ENCODE measurements at places on chromosomes 16 and 17. TPM values are rescaled to one million over a fixed set of nuclear protein-coding genes. Genes with fewer than 3 reads are reported as not detected.

DNA sequence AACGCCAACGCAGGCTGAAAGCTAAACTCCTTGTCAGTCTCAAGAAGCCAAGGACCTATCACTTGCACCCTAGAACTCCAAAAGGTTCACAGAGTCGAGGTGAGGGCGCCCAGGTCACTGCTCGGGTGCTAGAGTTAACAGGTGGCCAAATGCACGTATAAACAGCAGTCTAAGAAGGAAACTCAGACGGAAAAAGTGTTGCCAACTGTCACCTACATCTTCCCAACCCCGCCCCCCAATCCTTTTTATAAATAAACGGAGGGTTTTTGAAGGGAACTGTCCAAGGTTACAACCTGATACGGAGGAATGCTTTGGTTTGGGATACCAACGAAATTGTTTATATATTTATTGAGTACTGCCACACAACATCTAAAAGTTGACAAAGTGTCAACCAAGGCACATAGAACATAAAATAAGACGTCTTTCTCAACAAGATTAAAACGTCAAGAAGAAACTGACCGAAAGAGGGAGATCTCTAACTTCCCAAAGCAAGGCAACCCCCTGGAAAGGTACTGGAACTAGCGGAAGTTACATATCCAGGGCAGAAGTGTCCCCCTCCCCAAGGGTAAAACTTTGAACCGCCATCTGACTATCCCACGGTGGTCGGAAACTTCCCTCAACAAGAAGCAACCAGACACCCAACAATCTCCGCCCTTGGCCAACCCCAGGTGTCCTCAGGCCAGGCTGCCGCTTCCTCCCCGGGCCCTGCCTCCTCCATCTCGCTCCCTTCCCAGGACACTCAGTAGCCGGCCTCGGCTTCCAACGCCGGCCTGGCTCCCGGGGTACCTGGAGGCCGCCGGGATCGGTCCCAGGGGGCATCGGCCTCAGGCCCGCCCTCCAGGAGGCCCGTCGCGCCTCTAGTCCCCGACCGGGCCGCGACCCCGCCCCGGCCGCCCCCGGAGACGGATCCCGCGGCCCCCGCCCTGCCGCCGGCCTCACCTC, 982 bp downstream of the SPAG9 start:
- peaks cover 44% of the 10 kb centered on the region for H3K4me1 ChIP-seq
- peak overlapping the region; percentile 93 for H3K4me3 ChIP-seq
- peak; percentile 44 for DNase-seq
- peak overlapping the region; percentile 96 for H3K27ac ChIP-seq
- peaks cover 10% of the 10 kb centered on the region for H3K36me3 ChIP-seq

GRCh38 chr16:54628796-54629625, 301.7 kb upstream of the IRX5 start:
- no peaks in the 10 kb centered on the region for H3K27me3 ChIP-seq
- no peaks in the 10 kb centered on the region for H3K36me3 ChIP-seq
- H3K27ac ChIP-seq, result no peak overlapping the region

DNA sequence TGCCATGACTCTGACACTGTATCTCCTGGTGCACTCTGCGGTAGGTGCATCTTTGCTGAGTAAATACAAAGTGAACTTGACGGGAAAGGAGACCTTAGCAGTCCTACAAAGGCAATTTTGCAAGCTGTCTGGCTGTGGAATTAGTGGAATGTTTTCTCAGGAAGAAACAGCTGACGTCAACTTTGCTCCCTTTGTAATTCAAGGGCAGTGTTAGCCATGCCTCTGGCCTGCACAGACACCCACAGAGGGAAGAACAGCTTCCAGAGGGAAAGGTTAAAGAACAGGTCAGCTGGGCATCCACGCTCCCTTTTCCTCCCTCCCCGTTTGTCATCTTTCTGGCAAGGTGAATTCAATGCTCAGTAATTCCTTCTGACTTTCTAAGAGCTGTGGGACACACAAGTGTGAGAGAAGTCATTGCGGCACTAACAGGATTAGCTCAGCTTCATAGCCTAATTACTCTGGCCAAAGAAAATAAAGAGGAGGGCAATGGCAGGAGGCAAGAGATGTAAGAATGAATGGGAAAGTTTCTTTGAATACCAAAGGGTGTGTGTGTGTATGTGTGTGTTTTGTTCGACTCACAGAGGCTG, 476.9 kb upstream of the GOT2 start:
- no peak for DNase-seq
- no peaks in the 10 kb centered on the region for H3K36me3 ChIP-seq
- H3K4me1 ChIP-seq, result no peaks in the 10 kb centered on the region
- no peak overlapping the region for H3K4me3 ChIP-seq
- no peaks in the 10 kb centered on the region for H3K27me3 ChIP-seq
- no peak overlapping the region for H3K27ac ChIP-seq

DNA sequence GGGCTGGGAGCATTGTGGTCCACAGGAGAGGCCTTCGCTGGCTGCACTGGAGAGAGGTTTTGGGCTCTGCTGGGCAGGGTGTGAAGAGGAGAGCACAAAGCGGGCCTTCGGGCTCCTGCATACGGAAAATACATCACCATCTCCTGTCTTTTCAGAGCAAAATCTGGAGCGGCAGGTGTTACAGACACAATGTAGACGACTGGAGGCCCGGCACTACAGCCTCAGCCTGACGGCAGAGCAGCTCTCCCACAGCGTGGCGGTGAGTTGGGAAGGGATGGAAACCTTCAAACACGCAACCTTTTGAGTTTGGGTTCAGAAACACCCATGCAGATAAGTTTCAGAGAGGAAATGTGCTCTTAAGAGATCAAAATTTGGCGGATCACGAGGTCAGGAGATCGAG, 17.9 kb downstream of the GINS2 start:
- no peak for DNase-seq
- no peaks in the 10 kb centered on the region for H3K27me3 ChIP-seq
- peaks cover 84% of the 10 kb centered on the region for H3K36me3 ChIP-seq
- H3K4me1 ChIP-seq, result peaks cover 10% of the 10 kb centered on the region
- H3K4me3 ChIP-seq, result no peak overlapping the region
- H3K27ac ChIP-seq, result no peak overlapping the region

- H3K4me1 ChIP-seq, result no peaks in the 10 kb centered on the region
- no peaks in the 10 kb centered on the region for H3K36me3 ChIP-seq
- no peaks in the 10 kb centered on the region for H3K27me3 ChIP-seq
- H3K4me3 ChIP-seq, result no peak overlapping the region
- no peak for DNase-seq
These were observed 97.5 kb downstream of the OR1D5 start for GRCh38 chr17:2965621-2966595.

WSCD1 gene
- total RNA-seq, result 0.62 TPM

DNA sequence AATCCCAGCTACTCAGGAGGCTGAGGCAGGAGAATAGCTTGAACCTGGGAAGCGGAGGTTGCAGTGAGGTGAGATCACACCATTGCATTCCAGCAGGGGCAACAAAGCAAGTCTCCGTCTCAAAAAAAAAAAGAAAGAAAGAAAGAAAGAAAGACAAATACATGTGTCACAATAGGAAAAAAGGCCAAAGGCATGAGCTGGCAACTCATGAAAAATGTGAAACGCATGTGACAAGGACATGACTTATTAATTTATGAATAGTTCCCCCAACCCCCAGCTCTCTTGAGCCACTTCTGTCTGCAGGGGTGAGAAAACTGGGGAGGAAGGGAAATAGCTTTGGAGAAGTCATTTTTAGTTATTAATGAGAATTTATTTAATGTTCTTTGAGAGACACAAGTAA, 120.6 kb downstream of the AIPL1 start:
- no peaks in the 10 kb centered on the region for H3K36me3 ChIP-seq
- no peaks in the 10 kb centered on the region for H3K27me3 ChIP-seq
- no peak for DNase-seq
- no peaks in the 10 kb centered on the region for H3K4me1 ChIP-seq
- H3K27ac ChIP-seq, result no peak overlapping the region
- H3K4me3 ChIP-seq, result no peak overlapping the region

- no peaks in the 10 kb centered on the region for H3K36me3 ChIP-seq
- peaks cover 12% of the 10 kb centered on the region for H3K4me1 ChIP-seq
- peaks cover 64% of the 10 kb centered on the region for H3K27me3 ChIP-seq
- no peak overlapping the region for H3K27ac ChIP-seq
- H3K4me3 ChIP-seq, result no peak overlapping the region
- DNase-seq, result no peak
These were observed 29.1 kb downstream of the OSBPL7 start for GRCh38 chr17:47792457-47792856.

IL32 gene
- 798 TPM for total RNA-seq

- DNase-seq, result no peak
- no peaks in the 10 kb centered on the region for H3K36me3 ChIP-seq
- H3K27ac ChIP-seq, result no peak overlapping the region
- peaks cover 20% of the 10 kb centered on the region for H3K27me3 ChIP-seq
These were observed 110.2 kb downstream of the C16orf78 start for GRCh38 chr16:49483651-49484450.

DNA sequence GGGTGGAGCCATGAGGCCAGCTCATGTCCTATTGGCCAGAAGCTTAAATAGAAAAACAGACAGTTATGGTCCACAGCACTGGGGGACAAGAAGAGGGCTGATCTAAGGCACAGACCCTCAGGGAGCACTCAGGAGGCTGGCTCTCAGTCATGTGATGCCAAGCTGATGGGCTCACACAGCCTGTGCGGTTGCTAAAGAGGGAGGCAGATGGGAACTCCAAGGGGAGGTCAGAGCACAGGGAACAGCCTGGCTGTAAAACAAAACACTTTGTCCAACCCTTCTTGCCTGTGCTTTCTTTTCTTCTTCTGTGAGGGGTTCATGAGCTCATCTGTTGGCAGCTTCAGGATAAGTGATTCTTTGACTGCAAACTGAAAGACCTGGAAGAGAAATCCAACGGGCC, 27.2 kb downstream of the CNTNAP1 start:
- H3K4me3 ChIP-seq, result no peak overlapping the region
- no peak overlapping the region for H3K27ac ChIP-seq
- no peaks in the 10 kb centered on the region for H3K27me3 ChIP-seq

DNA sequence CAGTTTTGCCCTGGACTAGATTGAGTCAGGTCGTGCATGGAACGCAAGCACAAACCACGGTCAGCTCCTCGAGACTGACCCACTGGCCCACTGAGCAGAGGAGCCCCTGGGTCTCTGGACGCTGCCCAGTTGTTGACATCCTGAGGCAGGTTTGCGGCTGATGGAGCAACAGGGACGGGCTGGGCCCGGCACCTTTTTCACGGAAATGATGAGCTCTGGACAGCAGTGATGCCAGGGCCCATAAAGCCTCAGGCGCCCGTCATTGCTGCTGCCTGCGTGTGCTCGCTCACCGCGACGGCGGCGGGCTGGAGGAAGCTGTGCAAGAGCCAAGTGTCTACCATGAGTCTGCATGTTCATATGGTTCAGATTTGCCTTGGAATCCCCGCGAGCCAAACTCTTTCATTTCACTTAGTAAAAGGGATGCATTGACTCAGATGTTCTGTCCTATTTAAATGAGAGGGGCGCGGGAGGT, 30.8 kb upstream of the CRISPLD2 start:
- H3K36me3 ChIP-seq, result peaks cover 3% of the 10 kb centered on the region
- no peaks in the 10 kb centered on the region for H3K4me1 ChIP-seq
- no peak overlapping the region for H3K27ac ChIP-seq
- no peaks in the 10 kb centered on the region for H3K27me3 ChIP-seq
- H3K4me3 ChIP-seq, result no peak overlapping the region

HSD17B2 gene
- total RNA-seq, result not detected

VAT1L gene
- not detected for total RNA-seq

- peaks cover 45% of the 10 kb centered on the region for H3K36me3 ChIP-seq
- no peak overlapping the region for H3K27ac ChIP-seq
- no peak overlapping the region for H3K4me3 ChIP-seq
- no peaks in the 10 kb centered on the region for H3K27me3 ChIP-seq
- peaks cover 11% of the 10 kb centered on the region for H3K4me1 ChIP-seq
- DNase-seq, result peak; percentile 35
These were observed 4.4 kb downstream of the TP53I13 start for GRCh38 chr17:29572691-29573557.

GRCh38 chr17:45914047-45914717, 19.8 kb downstream of the MAPT start:
- peaks cover 5% of the 10 kb centered on the region for H3K27me3 ChIP-seq
- no peaks in the 10 kb centered on the region for H3K4me1 ChIP-seq
- DNase-seq, result no peak
- no peak overlapping the region for H3K27ac ChIP-seq

DNA sequence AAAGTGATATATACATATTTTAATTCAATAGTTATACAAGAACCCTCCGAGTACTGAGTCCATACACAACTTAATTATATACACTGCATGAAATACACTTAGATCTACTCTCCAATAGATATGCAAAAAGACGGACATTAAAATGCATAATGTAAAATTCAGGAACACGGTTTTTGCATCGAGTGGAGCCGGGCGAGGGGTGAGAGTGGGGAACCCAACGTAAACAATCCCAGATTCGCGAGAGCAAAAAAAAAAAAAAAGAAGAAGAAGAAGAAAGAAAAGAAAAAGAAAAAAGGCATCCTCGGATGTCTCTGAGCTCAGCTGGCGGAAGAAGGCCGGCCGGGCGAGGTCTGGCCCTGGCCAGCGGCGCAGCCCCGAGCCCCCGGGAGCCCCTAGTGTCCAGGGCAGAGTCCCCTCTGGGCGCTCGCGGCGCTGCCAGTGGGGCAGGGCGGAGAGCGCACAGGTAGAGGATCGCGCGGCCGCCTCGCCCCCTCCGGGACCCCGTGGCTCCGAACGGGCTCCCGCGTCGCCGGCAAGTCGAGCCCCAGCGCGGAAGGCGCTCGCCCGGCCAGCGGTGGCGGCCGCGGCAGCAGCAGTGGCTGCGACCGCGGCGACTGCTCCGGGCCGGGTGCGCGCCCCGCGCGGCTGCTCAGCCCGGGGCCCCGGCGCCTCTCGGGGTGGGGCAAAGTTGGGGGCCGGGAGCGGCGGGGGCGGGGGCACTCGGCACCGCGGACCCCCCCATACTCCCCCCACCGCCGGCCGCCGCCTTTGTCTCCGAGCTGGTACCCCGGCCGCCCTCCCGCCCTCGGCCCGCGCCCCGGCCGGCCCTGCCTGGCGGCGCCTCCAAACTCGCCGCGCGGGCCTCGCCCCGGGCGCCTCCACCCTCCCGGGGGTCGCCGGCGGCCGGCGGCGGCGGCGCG, 9.6 kb upstream of the ZFHX3 start:
- H3K27me3 ChIP-seq, result peaks cover 71% of the 10 kb centered on the region
- peaks cover 3% of the 10 kb centered on the region for H3K36me3 ChIP-seq
- no peak for DNase-seq
- no peak overlapping the region for H3K27ac ChIP-seq
- H3K4me1 ChIP-seq, result peaks cover 15% of the 10 kb centered on the region

C1QTNF8 gene
- total RNA-seq, result not detected

DNA sequence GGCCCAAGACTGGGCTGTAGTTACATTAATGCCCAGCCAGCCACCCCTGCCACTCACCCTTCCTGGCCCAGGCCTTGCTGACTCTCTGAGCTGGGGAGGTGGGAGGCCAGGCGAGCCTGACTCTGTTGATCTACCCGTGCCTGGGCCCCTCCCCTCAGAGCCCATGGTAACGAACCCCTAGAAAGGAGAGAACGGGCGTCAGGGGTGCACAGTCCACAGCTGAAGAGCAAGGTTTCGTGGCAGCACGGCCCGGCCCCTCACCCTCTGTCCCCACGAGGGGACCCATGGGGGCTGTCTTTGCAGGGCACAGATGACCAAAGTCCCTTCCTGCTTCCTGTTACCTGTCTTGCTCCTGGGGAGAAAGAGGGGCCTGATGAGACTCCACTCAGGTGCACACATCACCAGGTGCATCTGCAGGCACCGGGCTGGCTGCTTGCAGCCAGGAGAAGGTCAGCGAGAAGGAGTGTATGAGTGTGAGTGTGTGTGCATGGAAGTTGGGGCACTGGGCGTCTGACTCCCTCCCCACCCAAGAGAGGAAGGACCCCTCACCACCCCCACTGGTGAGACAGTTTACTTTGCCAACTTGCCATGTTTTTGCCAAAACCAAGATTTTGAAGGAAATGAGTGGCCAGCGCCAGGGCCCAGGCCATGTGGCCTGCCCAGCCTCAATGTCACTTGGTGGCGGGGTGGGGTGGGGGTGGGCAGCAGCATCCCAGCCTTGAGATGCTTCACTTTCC, 359.1 kb downstream of the SEC14L1 start:
- H3K4me1 ChIP-seq, result peaks cover 2% of the 10 kb centered on the region
- DNase-seq, result no peak
- no peaks in the 10 kb centered on the region for H3K27me3 ChIP-seq
- no peak overlapping the region for H3K4me3 ChIP-seq
